ENCODE measurements at places on chromosomes 2 and 18.

DNA sequence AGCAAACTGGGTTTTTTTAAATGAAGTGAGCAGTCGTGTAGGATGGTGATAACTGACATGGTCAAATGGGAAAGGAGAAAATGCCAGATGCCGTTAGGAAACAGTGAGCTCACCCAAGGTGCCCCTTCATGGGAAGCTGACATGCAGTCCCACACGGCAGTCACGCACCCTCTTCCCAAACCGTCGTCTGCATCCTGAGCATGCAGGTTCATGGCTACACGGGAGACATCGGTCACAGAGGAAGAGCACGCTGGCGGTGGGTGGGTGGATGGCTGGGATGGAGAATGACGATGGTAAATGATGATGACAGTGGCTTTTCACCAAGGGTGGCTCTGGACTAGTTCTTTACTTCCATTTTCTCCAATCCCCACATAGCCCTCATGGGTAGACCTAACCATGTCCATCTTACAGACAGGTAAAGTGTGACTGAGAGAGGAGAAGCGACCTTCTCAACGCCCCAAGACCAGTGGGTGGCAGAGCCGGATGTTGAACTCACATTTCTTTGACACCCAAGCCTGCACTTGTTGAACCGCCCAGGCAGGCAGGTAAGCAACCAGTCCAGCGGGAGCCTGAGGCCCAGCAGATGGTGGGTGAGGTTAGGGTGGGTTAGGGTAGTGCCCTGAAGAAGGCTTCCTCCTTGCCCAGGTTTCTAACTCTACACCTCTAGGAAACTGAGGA, 44.5 kb downstream of the TNS1 start:
- H3K4me1 ChIP-seq, result no peaks in the 10 kb centered on the region
- no peak overlapping the region for H3K27ac ChIP-seq
- H3K27me3 ChIP-seq, result peaks cover 36% of the 10 kb centered on the region
- no peaks in the 10 kb centered on the region for H3K36me3 ChIP-seq
- H3K4me3 ChIP-seq, result no peak overlapping the region

- H3K27ac ChIP-seq, result no peak overlapping the region
- H3K27me3 ChIP-seq, result no peaks in the 10 kb centered on the region
- H3K4me3 ChIP-seq, result no peak overlapping the region
These were observed 10.6 kb downstream of the CYP26B1 start for GRCh38 chr2:72136933-72137497.

GRCh38 chr2:74428675-74429074, 7.1 kb downstream of the WDR54 start:
- H3K27me3 ChIP-seq, result no peaks in the 10 kb centered on the region
- no peak overlapping the region for H3K4me3 ChIP-seq
- H3K27ac ChIP-seq, result no peak overlapping the region
- no peak for DNase-seq
- no peaks in the 10 kb centered on the region for H3K4me1 ChIP-seq
- H3K36me3 ChIP-seq, result no peaks in the 10 kb centered on the region

- H3K27ac ChIP-seq, result no peak overlapping the region
- H3K36me3 ChIP-seq, result peaks cover 11% of the 10 kb centered on the region
- no peaks in the 10 kb centered on the region for H3K4me1 ChIP-seq
- no peak overlapping the region for H3K4me3 ChIP-seq
- no peaks in the 10 kb centered on the region for H3K27me3 ChIP-seq
These were observed 160.0 kb downstream of the EIPR1 start for GRCh38 chr2:3217646-3218045.

GRCh38 chr2:64905338-64906024, 83.7 kb upstream of the SLC1A4 start:
- no peak overlapping the region for H3K4me3 ChIP-seq
- no peak overlapping the region for H3K27ac ChIP-seq

- no peak overlapping the region for H3K4me3 ChIP-seq
- H3K27me3 ChIP-seq, result no peaks in the 10 kb centered on the region
- H3K4me1 ChIP-seq, result peaks cover 26% of the 10 kb centered on the region
These were observed 5.3 kb upstream of the SP3 start for GRCh38 chr2:173970516-173970924.

- H3K4me3 ChIP-seq, result no peak overlapping the region
- H3K36me3 ChIP-seq, result no peaks in the 10 kb centered on the region
- no peaks in the 10 kb centered on the region for H3K27me3 ChIP-seq
- H3K4me1 ChIP-seq, result no peaks in the 10 kb centered on the region
- no peak for DNase-seq
These were observed 315.0 kb downstream of the PARD3B start for GRCh38 chr2:204860274-204860673.

- no peaks in the 10 kb centered on the region for H3K27me3 ChIP-seq
- no peak overlapping the region for H3K27ac ChIP-seq
- H3K36me3 ChIP-seq, result peaks cover 18% of the 10 kb centered on the region
- H3K4me1 ChIP-seq, result no peaks in the 10 kb centered on the region
- no peak for DNase-seq
These were observed 11.8 kb downstream of the RTN4 start for GRCh38 chr2:55038428-55038827.

- H3K4me3 ChIP-seq, result no peak overlapping the region
- H3K27ac ChIP-seq, result no peak overlapping the region
- H3K36me3 ChIP-seq, result no peaks in the 10 kb centered on the region
These were observed 323.7 kb downstream of the ARHGAP15 start for GRCh38 chr2:143452817-143453451.

- H3K4me3 ChIP-seq, result no peak overlapping the region
- H3K27me3 ChIP-seq, result peaks cover 26% of the 10 kb centered on the region
- DNase-seq, result no peak
- H3K4me1 ChIP-seq, result no peaks in the 10 kb centered on the region
- no peaks in the 10 kb centered on the region for H3K36me3 ChIP-seq
- H3K27ac ChIP-seq, result no peak overlapping the region
These were observed 37.2 kb upstream of the GORASP2 start for GRCh38 chr2:170891893-170892292.

DNA sequence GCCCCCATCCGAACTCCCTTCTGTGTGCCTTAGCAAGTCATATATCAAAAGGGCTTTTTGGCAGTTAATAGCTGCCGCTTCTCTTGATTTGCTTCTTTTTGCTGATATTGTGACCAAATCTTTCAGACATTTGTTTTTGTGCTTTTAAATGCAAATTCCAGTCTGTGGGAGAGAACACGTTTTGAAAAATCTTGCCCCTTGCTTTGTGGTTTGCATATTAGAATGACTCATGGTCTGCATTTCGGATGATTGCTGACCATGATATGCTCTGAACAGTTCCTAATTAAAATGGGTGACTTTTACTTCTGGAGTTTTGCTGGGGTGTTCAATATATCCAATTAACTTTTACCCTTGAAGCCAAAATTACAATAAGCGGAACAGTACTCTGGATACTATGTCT, 58.2 kb upstream of the ST6GAL2 start:
- H3K27me3 ChIP-seq, result no peaks in the 10 kb centered on the region
- no peaks in the 10 kb centered on the region for H3K4me1 ChIP-seq

DNA sequence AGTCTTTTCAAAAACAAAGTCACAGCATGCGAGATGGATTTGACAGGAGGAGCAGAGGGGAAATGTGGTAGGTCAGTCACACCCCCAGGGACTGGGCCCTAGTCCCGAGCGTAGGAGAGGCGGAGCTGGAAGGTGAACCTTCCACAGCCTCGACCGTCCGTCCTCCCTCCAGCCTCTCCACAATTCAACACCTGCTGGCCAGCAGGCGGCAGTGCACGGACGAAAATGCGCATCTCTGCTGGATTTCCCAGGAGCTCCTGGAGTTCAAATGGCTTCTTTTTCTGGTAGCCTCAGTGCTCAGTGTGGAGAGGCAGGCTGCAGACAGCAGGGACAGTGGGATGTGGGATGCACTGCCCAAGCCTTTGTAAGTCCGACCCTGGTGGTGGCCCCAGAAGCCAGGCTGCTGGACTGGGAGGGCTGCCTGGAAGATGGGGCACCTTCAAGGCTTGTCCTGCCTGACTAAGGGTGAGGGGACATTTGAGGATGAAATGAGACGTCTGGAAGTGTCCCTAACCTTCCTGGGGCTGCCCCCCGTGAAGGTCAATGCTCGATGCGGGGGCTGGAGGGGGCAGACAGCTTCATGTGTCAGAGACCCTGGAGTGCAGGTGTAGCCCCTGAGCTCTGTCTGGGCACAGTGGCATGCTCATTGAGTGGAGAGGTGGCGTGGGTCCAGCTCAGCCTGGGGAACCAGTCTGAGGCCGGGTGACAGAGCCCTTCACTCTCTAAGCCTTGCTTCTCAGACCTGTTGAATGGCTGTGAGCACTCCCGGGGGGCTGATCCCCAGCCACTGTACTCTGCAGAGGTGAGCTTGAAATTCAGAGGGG, 189.5 kb downstream of the TFCP2L1 start:
- H3K4me1 ChIP-seq, result no peaks in the 10 kb centered on the region
- no peak overlapping the region for H3K27ac ChIP-seq

GRCh38 chr2:3398857-3399256, 19.4 kb downstream of the TRAPPC12 start:
- peaks cover 59% of the 10 kb centered on the region for H3K36me3 ChIP-seq
- no peak overlapping the region for H3K4me3 ChIP-seq
- H3K4me1 ChIP-seq, result peaks cover under 1% of the 10 kb centered on the region
- no peaks in the 10 kb centered on the region for H3K27me3 ChIP-seq

DNA sequence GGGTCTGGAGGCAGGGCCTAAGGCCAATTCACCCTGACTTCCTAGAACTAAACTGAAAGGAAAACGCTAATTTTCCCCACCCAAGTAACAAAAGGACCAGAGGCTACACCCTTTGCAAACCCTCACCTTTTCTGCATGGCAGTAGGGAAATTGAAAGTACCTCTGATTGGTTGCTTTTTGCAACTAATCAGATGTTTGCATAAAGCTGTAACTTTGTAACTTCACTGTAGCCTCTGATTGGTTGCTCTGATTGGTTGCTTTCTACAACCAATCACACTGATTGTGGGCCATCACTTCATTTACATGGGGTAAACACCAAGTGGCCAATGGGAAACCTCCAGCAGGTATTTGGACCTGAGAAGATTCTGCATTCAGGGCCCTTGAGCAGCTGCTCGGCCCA, 20.8 kb downstream of the EIPR1 start:
- no peak overlapping the region for H3K4me3 ChIP-seq
- no peak for DNase-seq
- no peak overlapping the region for H3K27ac ChIP-seq
- H3K27me3 ChIP-seq, result no peaks in the 10 kb centered on the region
- peaks cover 5% of the 10 kb centered on the region for H3K4me1 ChIP-seq

DNA sequence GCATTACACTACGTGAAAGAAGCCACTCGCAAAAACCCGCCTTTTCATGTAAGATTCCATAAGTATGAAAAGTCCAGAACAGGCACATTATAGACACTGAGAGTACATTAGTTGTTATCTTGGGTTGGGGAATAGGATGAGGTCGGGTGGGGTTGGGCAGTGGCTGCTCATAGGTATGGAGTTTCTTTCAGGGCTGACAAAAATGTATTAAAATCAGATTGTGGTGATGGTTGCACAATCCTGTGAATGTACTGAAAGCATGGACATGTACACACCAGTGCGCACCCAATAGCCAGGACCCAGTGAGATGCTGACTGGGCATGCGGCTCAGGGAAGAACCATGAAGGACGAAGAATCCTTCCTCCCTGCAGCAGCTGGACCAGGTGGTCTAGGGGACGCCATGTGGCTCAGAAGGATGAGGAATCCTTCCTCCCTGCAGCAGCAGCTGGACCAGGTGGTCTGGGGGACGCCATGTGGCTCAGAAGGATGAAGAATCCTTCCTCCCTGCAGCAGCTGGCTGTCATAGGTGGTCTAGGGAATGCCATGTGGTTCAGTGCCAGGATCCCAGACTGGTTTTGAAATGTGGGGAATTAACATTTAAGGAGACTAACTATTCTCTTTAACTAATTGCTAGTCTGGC, 50.1 kb downstream of the MBP start:
- H3K36me3 ChIP-seq, result no peaks in the 10 kb centered on the region
- no peak for DNase-seq
- no peaks in the 10 kb centered on the region for H3K4me1 ChIP-seq
- no peak overlapping the region for H3K4me3 ChIP-seq
- no peaks in the 10 kb centered on the region for H3K27me3 ChIP-seq

DNA sequence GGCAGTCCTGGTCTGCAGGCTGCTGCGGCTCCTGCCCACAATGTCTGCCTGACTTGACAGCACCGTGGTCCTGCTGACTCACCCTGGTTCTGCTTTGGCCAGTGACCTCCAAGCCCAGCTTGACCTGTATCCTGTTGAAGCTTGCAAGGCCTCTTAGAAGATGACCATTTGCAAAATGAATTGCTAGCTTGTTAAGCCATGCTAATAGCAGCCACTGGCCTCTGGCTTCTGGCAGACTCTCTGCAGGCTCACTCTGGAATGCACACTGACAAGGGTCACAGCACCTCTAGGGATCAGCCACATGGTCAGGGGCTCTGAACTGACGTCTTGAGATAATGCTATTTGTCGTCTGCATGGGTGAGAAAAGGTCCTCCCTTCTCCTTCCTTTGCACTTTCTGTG, 25.9 kb downstream of the CNGA3 start:
- DNase-seq, result no peak
- no peak overlapping the region for H3K27ac ChIP-seq
- no peaks in the 10 kb centered on the region for H3K4me1 ChIP-seq
- peaks cover 56% of the 10 kb centered on the region for H3K27me3 ChIP-seq

GRCh38 chr2:171237751-171238505, 77.2 kb upstream of the TLK1 start:
- no peak overlapping the region for H3K4me3 ChIP-seq
- no peaks in the 10 kb centered on the region for H3K27me3 ChIP-seq
- DNase-seq, result no peak
- H3K4me1 ChIP-seq, result no peaks in the 10 kb centered on the region
- no peak overlapping the region for H3K27ac ChIP-seq

DNA sequence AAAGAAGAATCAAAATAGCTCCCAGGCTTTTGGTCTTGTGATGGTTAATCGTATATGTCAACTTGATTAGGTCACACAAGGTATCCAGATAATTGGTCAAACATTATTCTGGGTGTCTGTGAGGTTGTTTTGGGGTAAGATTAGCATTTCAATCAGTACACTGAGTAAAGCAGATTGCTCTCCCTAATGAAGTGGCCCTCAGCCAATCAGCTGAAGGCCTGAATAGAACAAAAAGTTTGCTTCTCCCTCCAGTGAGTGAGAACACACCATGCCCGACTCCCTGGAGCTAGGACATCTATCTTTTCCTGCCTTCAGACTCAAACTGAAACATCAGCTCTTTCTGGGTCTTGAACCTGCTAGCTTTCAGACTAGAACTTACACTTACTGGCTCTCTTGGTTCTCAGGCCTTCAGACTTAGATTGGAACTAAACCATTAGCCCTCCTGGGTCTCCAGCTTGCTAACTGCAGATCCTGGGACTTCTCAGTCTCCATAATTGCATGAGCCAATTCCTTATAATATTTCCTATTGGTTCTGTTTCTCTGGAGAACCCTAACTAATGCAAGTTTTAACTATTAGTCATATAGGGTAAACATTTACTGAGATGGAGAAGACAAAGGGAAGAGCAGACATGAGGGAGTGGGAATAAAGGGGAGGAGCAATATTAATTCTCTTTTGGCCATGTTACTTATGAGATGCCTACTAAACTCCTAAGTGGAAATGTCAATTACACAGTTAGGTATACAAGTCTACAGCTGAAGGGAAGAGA, 25.5 kb downstream of the LNPK start:
- no peak overlapping the region for H3K4me3 ChIP-seq
- H3K27ac ChIP-seq, result no peak overlapping the region
- no peaks in the 10 kb centered on the region for H3K4me1 ChIP-seq
- H3K36me3 ChIP-seq, result peaks cover 44% of the 10 kb centered on the region

- no peak for DNase-seq
- H3K4me3 ChIP-seq, result no peak overlapping the region
- H3K4me1 ChIP-seq, result no peaks in the 10 kb centered on the region
- H3K27ac ChIP-seq, result no peak overlapping the region
These were observed 1080.8 kb upstream of the PIK3C3 start for GRCh38 chr18:40874233-40874632.

- H3K4me3 ChIP-seq, result no peak overlapping the region
- H3K36me3 ChIP-seq, result no peaks in the 10 kb centered on the region
- no peak overlapping the region for H3K27ac ChIP-seq
- no peaks in the 10 kb centered on the region for H3K4me1 ChIP-seq
- no peak for DNase-seq
- peaks cover 27% of the 10 kb centered on the region for H3K27me3 ChIP-seq
These were observed 3.0 kb upstream of the CNGA3 start for GRCh38 chr2:98343285-98343684.

Measured in K562 (cell line).